ENCODE measurements at places on chromosomes 2 and 18.

DNA sequence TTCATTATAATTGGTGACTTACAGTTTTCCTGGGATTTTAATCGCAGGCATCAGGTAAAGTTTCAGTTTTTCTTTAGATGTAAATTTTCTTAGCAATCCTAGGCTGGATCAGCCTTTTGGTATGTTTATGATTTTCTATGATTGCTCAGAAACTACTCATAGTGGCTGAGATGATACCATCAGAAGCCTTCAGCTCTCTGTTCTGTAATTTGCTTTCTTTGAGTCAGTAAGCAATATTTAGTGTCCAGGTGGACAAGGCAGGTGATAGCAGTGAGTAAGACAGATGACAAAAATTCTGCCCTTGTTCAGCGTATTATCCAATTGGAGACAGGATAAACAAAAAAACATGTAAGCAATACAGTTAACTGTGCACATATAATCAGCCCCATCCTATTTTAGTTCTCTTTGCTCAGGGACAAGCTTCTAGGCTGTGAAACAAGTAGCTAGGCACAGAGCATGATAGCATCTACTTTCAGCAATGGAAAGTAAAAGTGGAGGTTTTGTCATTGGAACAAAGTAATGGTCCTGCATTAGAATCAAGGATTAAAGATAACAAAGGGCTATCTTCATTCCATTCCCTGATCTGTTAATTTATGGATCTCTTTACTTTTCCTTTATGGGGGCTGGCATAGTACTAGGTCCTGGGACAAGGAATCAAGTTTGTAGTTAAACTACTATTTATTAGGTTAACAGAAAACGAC, 100.8 kb downstream of the EPC2 start:
- no peak for DNase-seq

DNA sequence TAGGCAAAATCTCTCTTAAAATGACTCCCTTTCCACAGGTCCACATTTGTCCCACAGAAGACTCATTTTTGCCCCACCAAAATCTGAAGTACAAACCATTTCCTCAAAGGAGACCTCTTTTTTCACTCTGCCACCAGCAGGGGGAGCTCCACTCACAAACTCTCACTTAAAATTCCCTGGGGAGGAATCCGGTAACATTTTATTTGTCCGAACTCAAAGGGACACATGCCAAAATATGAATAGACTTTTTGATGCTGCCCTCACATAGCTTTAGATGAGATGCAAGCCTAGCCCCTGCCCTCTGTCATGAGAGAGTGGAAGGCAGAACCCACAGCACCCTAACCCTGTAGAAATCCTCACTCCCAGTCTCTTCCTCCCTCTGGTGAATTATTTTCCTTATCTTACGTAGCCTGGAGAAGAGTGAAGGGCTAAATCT, 57.1 kb downstream of the RMDN2 start:
- peak; percentile 91 for DNase-seq

DNA sequence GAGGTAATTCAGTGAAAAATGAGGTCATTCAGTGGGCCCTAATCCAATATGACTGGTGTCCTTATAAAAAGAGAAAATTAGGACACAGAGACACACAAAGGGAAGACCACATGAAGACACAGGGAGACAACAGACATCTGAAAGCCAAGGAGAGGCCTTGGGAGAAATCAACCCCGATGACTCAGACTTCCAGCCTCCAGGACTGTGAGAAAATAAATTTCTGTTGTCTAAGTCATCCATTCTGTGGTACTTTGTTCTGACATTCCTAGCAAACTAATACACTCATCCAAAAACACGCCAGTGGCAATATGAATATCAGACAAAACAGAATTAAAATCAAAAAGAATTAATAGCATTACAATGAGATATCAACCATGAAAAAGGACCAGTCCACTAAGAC, 303.7 kb downstream of the SS18 start:
- DNase-seq = peak; percentile 22

DNA sequence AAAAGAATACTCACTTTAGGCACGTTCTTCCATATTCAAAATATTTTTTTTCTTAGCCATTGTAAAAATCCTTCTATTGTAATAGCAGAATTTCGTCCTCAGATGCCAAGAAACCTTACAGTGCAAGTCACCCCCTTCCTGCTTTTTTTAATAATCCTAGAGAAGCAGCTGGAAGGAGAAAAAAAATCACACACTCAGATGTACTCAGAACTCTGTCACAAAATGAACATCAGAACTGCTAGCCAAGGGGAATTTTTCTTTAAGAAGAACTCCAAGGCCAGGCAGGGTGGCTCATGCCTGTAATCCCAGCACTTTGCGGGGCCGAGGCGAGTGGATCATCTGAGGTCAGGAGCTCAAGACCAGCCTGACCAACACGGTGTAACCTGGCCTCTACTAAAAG, 127.3 kb upstream of the SPATS2L start:
- DNase-seq = peak; percentile 29

- DNase-seq = no peak
Observed at GRCh38 chr2:16760426-16760825, 94.8 kb upstream of the CYRIA start.

- DNase-seq = no peak
Observed at GRCh38 chr2:142104134-142104758, 26.6 kb downstream of the LRP1B start.

DNA sequence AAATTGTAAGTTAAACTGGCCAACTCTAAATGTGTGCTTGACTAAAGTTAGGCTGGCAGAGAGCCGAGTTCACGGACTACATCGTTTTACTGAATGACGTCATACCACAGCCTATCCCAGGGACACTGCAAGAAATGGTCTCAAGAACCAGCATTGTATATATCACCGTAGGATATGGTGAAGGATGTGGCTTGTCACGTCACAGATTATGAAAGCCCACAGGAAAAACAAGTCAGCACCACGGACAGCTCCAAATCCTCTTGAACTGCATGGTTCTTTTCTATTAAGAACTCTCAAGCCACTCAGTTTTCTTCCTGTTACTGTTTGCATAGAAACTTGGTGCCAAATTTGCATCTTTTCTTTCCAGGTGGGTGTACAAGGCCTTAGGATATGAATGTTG, 85.1 kb upstream of the ACAA2 start:
- DNase-seq = peak; percentile 85

GRCh38 chr18:64318547-64318946, 169.7 kb upstream of the LINC00305 start:
- DNase-seq = no peak

DNA sequence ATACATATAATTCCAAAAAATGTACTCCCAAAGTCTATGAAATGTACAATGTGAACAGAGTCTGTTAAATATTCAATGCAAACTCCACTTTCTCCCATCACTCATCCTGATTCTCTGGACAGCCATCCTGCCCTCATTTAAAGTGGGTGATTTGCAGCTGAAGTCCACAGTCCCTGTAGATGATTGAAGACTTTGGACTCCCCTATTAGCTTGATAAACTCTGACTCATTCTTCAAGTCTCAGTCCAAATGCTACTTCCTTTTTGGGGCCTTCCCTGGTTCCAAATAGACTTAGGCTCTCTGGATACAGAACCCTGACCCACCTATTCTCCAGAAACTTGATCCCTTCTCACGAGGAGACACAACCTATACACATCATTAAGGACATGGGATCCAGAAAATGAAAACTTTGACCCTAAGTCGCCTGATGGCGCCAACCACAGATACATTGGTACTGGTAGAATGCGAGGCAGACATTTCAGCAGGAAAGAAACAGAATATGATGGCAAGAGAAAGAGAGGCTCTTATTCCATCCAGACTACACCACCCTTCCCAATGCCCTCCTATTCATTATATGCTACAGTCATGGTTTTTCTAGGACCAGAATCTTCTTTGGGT, 122.7 kb downstream of the VIT start:
- no peak for DNase-seq

GRCh38 chr2:161135951-161136593, 24.2 kb upstream of the TANK start:
- DNase-seq = no peak

GRCh38 chr2:216856406-216857065, 3.3 kb downstream of the TNP1 start:
- peak; percentile 68 for DNase-seq

DNA sequence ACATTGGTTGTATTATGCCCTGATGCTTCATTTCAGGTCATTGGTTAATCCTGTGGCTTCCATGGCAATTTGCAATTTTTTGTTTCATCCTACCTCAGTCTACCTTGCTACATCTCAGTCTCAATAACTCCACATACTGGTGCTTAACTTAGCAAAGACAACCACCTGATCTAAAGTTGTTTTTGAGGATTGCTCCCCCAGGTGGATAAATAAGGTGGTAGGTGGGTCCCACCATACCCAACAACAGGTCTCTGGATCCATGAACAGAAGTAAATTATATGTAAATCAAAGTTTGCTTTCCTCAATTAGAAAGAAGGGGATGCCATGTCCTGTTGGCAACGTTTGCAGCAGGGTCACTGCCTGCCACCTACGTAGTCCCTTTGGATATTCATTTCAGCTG, 7.0 kb downstream of the XIRP2 start:
- no peak for DNase-seq

DNA sequence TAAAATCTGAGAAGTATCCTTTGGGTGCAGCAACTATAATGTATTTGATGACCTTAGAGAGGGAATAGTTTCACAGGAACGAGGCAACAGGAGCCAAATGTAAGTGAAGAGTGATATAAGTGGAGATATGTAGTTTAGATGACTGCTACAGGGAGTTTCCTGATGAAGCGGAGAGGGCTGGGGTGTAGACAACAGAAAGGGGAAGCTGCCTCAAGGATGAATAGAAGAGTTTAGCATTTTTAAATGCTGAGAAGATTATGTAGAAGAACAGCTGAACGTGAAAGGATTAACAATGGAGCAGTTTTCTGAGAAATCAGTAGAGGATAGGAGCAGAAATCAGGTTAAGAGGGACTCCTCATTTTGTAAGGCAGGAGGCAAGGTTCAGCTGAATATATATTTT, 133.3 kb downstream of the LCLAT1 start:
- no peak for DNase-seq

GRCh38 chr18:45785134-45785533, 40.3 kb upstream of the SIGLEC15 start:
- DNase-seq = no peak

DNA sequence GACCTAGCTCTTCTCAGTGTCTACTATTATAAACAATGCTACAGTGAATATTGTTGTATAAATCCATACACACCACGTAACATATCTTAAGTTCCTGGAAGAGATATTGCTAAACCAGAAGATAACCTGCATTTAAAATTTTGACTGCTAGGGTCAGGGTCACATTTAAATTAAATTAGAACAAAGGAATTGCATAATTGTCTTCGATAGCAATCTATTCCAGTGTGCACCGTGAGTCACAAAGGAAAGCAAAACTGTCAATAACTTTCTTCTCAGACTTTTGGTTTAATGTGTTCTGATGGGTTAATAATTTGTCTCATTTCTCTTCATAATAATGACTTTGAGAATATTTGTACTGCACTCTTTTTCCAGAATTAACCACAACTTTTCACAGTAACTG, 4.2 kb downstream of the GEN1 start:
- DNase-seq = no peak

- DNase-seq = peak; percentile 59
Observed at GRCh38 chr2:84894758-84895520, 10.5 kb upstream of the TMSB10 start.

DNA sequence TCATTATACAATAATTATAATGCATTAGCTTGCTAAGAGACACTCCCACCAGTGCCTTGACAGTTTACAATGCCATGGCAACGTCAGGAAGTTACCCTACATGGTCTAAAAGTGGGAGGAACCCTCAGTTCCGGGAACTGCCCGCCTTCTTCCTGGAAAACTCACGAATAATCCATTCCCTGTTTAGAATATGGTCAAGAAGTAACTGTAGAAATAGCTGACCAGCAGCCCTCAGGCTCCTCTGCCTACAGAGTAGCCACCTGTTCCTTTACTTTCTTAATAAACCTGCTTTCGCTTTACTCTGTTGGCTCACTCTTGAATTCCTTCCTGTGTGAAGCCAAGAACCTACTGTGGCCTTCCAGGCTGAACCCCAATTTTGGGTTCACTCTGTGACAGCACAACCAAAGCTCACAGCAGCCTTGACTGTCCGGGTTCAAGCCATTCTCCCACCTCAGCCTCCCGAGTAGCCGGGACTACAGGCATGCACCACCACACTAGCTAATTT, 20.0 kb upstream of the PTPN2 start:
- DNase-seq = no peak

DNA sequence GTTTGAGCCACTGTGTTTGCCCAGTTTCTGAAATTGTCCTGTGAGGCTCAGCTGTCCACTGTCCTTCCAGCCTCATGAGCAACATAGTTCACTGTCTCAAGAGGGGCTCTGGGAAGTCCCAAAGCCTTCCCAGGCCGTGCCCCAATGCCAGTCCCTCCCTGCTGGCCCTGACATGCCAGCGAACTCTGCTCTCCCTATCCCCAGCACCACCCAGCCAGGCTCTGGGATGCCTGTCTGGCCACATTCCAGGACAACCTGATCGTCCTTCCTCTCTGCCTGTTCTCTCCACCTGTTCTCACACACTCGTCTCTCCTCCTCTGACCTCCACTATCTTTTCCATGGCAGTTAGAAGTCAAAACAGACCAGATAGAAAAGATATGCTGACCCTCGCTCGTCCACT, 278.0 kb upstream of the ID2 start:
- no peak for DNase-seq

GRCh38 chr18:48872234-48873145, 78.3 kb downstream of the SMAD7 start:
- DNase-seq = no peak

DNA sequence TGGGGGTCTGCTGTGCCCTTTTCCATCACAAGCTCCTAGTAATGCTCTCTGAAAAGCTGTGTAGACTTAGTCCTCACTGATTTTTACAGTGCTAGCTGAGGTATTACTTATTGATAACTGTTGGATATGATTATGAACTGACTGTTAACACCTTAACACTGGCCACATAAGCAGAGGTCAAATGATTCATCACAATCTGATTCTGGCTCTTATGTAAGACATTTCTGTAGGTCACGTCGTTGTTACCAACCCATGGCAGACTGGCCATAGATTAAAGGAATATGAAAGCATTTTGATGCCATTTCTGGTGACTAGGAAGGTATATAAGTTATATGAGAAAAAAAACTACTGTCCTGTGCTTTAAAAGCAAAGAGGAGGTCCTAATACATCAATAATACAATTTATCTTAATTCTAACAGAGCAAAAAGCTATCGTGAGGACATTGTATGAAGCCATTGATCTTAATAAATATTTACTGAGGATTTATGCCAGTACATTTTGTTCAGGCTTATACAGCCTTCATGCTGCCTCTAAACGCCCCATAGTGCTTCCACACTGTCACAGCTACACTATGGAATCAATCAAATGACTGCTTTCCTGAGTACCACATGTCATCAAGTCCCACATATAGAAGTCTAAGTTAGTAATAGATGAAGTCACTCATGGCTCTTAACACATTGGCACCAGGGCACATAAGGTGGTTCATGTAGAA, 6.9 kb upstream of the RND3 start:
- no peak for DNase-seq

- DNase-seq = no peak
Observed at GRCh38 chr2:190640117-190640516, 8.8 kb upstream of the NAB1 start.

GRCh38 chr2:49004036-49004626, 150.2 kb downstream of the FSHR start:
- DNase-seq = no peak
